ENCODE measurements at places on chromosomes 3 and 15. TPM values are rescaled to one million over a fixed set of nuclear protein-coding genes. Genes with fewer than 3 reads are reported as not detected.

- DNase-seq = peak; percentile 82
Measured at GRCh38 chr15:57216288-57216687, 160.0 kb upstream of the CGNL1 start.

Gene CA12
- 19.8 TPM for total RNA-seq

GRCh38 chr3:144011251-144011799 is 39.7 kb downstream of the DIPK2A start:
- peak; percentile 75 for DNase-seq

GRCh38 chr15:96703091-96703490 is 372.6 kb downstream of the NR2F2 start:
- DNase-seq = no peak

- peak; percentile 85 for DNase-seq
Measured at GRCh38 chr3:170414202-170414663, 4.4 kb upstream of the CLDN11 start.

Gene TFRC
- 272 TPM for total RNA-seq

DNA sequence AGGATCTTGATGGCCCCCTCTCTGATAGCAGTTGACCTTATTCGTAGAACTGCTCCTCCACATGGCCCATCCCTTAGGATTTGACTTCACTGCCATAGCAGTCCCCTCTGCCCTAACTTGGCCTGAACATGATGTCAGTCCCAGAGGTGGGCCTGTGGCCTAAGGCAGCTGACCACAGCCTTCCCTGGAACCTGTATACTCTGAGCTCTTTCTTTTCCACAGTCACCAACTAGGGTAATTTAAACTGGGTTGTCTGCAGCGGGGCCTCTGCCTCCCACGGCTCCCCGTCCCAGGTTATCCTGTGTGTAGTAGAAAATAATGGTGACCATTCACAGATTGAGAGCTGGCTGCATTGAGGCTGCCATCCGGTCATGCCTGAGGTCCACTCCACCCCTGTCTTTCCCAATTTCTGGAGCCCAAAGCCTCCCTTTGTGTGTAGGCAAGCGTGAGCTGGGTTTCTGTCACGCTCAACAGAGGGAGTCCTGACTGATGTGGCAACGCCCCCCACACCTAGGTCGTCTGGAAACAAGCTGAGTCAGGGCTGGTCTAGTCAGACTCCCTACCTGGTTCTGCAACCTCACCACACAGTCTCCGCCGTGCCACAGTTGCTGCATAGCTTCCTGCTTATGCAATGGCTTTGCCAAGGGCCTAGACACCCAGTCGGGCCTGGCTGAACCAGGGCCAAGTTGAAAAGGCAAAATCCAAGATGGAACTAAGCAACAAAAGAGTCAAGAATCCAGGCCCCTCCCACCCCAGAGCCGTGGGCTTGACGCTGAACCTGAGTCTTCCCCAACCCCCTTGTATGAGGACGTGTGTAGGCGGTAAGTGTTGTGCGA is 284.5 kb downstream of the XXYLT1 start:
- DNase-seq = peak; percentile 88

DNA sequence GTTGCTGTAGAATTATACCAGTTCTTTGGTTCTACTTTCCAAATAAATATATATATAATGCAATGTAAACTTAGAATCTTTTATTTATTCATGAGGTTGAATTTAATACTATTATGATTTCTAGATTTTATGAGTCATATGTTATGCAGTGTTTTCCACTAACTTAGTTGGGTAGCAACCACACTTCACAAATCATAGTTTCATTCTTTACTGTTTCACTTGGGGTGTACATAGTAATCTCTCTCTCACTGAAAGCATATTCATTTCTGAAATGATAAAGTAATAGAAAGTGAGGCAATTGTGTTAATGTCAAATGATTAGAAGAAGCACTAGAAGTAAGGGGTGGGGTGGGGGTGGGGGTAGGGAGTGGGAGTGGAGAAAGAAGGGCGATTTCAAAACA is 52.6 kb downstream of the IQCH start:
- peak; percentile 2 for DNase-seq

Gene SIDT1
- 18.4 TPM for total RNA-seq

Gene TLR9
- total RNA-seq = not detected

- DNase-seq = no peak
Measured at GRCh38 chr3:66642484-66642883, 141.7 kb upstream of the LRIG1 start.

Gene CNTN3
- not detected for total RNA-seq

GRCh38 chr3:62238431-62238830 is 134.9 kb downstream of the FEZF2 start:
- DNase-seq = no peak

Gene HHLA2
- not detected for total RNA-seq

GRCh38 chr15:92984161-92984560 is 84.0 kb downstream of the CHD2 start:
- DNase-seq = no peak

DNA sequence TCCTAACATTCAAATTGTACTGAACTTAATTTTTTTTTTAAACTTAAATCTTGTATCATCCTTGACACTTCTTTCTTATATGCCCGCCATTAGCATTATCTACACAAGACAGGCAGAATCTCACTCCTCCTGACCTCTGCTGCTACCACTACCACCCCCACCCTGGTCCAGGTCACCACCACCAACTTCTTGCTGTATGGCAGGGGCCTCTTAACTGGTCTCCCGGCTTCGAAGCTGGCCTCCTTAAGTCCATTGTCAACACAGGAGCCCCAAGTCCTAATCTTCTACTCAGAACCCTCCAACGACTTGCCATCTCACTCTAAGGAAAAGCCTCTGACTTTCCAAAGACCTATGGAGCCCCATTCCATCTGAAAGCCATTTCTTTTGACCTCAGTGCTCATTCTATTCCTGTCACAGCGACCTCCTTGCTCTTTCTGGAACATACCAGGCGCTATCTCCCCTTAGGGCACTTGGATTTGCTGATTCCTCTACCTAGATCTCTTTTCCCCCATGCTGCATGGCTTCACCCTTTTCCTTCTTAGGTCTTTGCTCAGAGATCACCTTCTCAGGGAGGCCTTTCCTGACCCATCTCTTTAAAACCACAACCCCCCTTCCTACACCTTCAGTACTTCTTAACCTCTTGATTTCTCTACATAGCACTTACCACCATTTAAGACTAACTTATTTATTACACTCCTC is 2.6 kb downstream of the PRC1 start:
- no peak for DNase-seq

GRCh38 chr15:58705105-58705504 is 44.4 kb downstream of the ADAM10 start:
- peak; percentile 24 for DNase-seq

Gene BSN
- total RNA-seq = 0.92 TPM

Gene CPNE4
- total RNA-seq = not detected

DNA sequence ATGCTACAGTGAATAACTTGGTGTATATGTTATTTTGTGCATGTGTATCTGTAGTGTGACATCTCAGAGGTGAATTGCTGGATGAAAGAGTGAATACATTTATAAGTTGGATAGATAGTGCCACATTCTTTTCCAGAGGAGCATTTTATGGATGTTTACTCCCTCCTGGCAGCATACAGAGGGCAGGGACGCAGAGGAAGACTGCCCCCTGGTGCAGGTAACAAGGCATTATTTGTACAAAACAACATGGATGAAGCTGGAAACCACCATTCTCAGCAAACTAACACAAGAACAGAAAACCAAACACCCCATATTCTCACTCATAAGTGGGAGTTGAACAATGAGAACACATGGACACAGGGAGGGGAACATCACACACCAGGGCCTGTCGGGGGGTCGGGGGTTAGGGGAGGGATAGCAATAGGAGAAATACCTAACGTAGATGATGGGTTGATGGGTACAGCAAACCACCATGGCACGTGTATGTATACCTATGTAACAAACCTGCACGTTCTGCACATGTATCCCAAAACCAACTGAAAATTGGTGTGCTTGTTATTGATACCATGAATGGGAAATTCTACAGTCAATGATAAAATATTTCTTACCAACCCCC is 57.9 kb upstream of the CTXND1 start:
- DNase-seq = peak; percentile 57

DNA sequence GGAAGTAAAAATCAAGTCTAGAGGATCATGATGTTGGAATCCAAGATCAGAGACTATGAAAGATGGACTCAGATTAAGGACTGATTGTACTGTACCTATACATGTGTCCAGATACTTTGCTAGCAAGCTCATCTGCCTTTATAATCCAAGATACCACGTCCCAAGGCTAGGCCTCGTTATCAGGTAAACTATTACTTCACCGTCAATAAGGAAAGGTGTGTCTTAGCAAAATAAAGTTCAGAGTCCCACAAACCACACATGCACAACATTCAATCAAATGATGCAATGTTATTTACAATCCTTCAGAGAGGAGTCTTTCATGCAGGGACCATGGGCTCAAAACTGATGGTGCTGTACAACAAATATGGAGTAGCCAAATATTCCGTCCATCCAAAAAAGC is 1092.9 kb downstream of the IGSF11 start:
- no peak for DNase-seq

DNA sequence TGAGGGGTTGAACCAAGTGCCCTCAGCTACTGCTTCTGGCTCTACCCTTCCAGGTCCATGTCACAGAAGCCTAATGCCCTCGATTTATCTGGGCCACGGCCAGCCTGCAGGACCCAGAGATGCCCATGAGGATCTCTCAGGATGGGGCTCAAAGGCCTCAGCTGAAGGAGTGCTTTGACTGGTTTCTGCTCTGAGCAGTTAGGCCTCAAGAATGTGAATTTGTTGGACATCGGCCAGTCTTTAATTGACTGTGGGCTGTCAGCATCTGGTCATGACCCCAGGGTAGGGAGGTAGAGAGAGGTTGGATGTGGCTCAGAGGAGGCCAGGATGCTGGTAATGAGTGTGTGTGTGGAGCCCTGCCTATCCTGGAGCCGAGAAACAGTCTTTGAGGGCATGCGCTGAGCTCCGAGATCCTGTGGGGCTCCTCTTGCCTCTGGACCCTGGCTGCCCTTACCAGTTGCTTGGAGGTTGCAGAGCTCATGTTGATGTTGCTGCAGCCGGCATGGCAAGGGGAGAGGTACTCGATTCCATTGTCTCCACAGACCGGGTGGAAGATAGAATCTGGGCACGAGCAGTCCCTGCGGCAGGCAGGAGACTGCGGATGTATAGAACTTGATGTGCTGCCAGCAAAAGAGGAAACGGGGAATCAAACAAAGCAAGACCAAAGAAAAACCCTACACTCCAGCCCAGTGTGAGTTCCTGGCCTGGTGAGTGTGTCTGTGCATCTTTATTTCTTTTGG is 49.1 kb upstream of the RAB6B start:
- peak; percentile 69 for DNase-seq

- no peak for DNase-seq
Measured at GRCh38 chr3:111824351-111824750, 34.7 kb upstream of the PHLDB2 start.

Gene PLXNA1
- total RNA-seq = 30.0 TPM

Gene TRPM1
- total RNA-seq = not detected

Gene CHRNA3
- not detected for total RNA-seq

GRCh38 chr15:32887090-32887489 is 169.3 kb downstream of the GREM1 start:
- DNase-seq = no peak

- DNase-seq = no peak
Measured at GRCh38 chr3:39013289-39013688, 38.5 kb downstream of the SCN11A start.

Gene GHSR
- total RNA-seq = not detected

DNA sequence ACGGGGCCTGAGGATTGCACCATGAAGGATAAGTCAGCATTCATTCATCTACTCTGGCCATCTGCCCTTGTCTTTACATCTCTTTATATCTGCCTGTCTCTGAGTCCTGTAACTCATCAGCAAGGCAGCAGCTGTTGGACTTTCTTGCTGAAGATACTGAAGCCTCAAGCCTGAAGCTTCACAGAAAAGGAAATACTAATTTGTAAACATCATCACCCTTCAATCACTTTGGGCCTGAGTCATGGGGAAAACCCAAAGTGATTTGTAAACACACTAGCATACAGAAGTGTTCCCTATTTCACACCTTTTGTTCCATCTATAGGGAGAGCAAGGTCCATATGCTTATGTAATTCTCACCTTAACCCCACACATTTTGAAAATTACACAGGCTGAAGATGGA is 928.2 kb downstream of the EPHA3 start:
- DNase-seq = no peak

Gene ADIPOQ
- total RNA-seq = not detected

- DNase-seq = no peak
Measured at GRCh38 chr15:44542596-44542995, 5.6 kb downstream of the EIF3J start.

GRCh38 chr3:42149975-42150374 is 58.8 kb downstream of the TRAK1 start:
- peak; percentile 96 for DNase-seq

DNA sequence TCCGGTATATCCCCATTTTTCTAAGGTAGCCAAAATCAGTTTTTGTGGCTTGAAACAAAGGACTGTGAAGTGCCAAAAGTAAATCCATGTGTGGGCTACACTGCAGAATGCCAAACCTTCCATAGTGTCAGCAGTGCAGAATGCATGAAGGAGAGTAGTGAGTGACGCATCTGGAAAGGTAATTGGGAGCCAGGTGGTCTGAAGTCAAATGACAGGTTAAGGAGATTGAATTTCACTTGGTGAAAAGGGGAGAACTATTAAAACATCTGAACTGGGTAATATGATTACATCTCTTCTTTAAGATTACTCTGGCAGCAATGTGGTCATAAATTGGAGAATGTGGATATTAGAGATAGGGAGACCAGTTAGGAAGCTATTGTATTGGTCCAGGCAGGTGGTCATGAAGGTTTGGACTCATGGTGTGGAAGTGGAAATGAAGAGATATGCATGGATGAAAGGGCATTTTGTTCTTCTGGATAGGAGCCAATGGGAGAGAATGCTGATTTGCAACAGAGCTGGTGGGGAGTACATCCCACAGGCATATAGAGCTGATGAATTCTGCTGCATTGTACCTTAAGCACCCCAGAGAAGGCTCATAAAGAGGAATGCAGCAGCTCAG is 118.2 kb downstream of the ECT2 start:
- no peak for DNase-seq

DNA sequence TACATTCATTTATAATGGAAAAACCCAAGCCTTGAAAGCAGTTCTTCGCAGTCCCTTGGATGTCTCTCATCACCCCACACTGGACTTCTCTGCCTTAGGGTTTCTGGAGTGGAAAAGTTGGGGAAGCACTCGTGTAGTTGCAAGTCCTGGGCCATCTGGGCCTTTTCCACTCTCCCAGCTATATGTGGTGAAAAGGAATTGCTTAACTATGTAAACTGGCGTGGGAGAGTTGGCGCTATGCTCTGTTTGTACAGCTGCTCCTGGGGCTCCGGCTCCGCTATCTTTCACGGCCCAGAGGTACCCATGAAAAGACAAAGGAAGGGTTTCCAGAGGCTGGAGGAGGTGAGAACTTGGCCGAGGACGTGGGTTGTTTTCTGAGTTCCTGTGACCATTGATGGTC is 81.1 kb upstream of the MYZAP start:
- no peak for DNase-seq

DNA sequence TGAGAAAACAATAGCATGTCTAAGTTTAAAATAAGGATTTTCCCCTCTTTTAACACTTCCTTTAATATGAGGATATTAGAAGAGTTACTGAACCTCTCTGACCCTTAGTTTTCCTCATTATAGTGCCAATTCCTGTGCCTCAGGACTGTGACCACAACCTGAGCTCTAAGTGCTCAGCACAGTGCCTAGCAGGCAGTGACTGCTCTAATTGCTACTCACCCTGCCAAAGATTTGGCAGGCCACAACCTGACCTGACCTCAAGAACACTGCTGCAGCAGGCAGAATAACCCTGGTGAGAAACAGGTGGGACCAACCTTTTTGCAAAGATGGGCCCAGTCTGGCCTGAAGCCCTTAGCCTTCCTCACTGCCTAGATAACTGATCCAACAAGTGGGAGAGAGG is 35.7 kb downstream of the NBEAL2 start:
- DNase-seq = no peak
